AG09319 (cell line): ENCODE measurements at places on chromosomes 7 and 10.

- DNase-seq = no peak
Observed at GRCh38 chr7:80807166-80807900, 111.5 kb downstream of the SEMA3C start.

DNA sequence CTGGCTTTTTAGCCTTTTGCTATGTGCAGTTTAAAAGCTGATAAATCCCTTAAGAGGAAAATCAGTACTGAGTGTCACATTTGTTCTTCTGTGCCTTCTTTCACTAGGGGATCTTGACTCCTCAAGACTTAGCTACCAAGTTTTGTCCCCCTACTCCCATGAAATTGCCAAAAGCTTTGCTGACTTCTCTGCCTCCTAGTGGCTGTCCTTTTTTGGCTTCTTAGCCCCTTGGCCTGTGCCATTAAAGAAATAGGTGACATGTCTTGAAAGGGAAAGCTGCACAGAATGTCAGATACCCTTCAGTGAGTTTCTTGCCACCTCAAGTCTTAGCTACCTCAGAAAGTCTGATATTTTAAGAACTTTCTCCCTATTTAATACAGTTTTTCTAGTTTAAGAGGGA is 10.5 kb downstream of the MKLN1 start:
- no peak for DNase-seq

GRCh38 chr7:49433794-49434193 is 339.6 kb upstream of the VWC2 start:
- DNase-seq = no peak

DNA sequence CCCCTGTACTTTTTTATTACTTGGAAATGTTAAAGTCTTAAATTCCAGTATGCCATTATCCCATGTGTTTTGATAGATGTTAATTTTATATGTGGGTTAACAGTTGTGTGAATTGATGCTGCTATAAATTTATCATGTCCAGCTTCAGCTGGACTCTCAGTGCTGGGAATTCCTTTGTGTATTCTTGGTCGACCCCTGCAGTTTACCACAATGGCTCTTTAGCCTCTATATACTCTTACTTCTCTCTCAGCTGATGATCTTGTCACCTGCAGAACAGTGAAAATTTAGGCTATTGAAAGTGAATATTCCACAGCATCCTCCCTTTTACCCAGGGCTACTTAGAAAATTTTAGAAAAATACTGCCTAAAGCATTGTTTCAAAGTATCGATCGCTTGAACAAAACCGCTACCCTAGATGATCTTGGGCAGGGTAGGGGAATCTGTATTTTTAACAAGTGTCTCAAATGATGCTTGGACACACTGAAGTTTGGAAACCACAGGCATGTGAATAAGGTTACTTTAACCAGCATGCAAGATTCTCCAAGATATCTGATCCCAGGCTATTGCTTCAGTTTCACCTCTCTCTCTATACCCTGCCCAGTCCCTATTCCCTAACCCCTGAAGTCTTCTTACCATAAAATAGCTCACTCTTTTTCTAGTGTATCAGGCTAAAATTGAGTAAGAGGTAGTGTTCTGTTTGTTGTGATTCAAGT is 25.4 kb downstream of the LCOR start:
- DNase-seq = no peak

- DNase-seq = no peak
Observed at GRCh38 chr10:131853610-131853964, 47.2 kb upstream of the PPP2R2D start.

- DNase-seq = no peak
Observed at GRCh38 chr10:120282421-120282820, 174.6 kb upstream of the PLPP4 start.

DNA sequence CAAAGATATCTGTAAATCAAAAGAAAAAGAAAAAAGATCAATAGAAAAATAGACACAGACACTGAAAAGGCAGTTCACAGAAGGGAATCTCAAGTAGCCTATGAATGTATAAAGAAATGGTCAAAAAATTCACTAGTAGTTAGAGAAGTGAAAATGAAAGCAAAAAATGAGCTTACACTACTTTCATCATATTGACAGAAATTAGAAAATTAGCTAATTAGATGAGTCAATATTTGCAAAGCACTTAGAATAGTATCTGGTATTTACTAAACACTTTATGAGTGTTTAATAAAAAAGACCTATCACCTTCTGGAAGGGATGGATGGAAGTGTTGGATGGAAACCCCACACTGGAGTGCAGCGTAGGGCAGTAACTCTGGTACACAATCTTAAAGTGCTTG is 1.7 kb upstream of the CFAP58 start:
- DNase-seq = no peak

DNA sequence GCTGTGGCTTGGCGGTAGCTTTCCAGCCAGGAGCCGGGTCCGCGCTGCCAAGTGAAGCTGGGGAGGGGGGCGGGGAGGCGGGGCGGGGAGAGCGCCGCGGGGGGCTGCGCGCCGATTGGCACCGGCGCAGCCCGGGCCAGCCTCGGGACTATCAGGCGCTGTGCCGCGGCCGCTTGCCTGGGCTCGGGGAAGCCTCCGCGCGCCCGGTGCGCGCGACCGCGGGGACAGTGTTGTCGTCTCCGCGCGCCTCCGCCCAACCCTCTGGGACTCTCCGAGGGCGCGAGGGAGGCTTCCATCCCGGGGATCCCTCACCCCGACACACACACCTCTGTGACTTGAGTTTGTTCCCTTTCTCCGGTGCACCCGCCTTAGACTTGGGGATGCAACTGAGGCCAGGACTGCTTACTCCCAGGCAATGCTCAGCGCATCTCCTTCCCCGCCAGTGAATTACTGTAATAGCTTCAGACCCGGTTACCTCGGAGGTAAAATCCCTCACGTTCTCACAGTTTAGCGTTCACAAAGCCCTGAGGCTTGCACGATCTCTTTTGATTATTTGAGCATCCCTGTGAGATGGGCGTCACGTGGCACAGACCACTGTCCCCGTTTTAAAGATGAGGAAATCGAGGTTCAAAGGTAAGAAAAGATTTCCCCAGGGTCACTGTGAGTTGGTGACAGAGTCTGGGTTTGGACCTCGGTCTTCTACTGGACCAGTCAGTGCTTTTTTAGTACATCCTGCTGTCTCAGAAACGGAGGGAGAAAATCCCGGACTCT is at the start of gene NKX1-2:
Gene NKX1-2, minus strand, starts transcription at position 24 of the 771 bp plus-strand sequence. CDS start 92 bp downstream, outside the sequence.
- DNase-seq = no peak

- no peak for DNase-seq
Observed at GRCh38 chr10:103931603-103932002, 13.6 kb upstream of the STN1 start.

GRCh38 chr7:130491841-130492522 is at the start of gene MEST:
Gene MEST, plus strand, starts transcription at chr7:130492085. Its CDS starts 229 bp downstream, at chr7:130492314.
- DNase-seq = no peak

- DNase-seq = no peak
Observed at GRCh38 chr7:30926313-30926712, 14.7 kb downstream of the AQP1 start.

DNA sequence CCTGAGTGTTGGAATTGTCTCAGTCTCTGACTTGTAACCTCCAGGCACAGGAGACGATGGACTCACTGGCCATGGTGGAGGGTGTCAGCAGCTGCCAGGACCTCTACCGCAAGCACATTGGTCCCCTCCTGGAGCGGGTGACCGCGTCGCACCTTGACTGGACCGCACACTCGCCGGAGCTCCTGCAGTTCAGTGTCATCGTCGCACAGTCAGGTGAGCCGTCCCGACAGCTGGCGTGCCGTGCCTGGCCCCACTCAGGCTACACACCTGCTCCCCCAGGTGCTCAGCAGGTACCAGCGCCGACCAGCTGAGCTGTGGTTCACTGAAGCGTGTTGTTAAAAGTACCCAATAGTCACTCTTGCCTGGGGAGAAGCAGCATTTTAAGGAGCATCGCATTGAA is 36.7 kb upstream of the PRKAR1B start:
- no peak for DNase-seq

GRCh38 chr10:102633287-102633686 is 11.0 kb upstream of the TRIM8 start:
- DNase-seq = no peak

- DNase-seq = no peak
Observed at GRCh38 chr10:88792661-88793060, 9.9 kb upstream of the LIPM start.

GRCh38 chr7:6182993-6183392 is 89.4 kb downstream of the CYTH3 start:
- DNase-seq = no peak

- no peak for DNase-seq
Observed at GRCh38 chr7:91067242-91067641, 197.0 kb upstream of the FZD1 start.

DNA sequence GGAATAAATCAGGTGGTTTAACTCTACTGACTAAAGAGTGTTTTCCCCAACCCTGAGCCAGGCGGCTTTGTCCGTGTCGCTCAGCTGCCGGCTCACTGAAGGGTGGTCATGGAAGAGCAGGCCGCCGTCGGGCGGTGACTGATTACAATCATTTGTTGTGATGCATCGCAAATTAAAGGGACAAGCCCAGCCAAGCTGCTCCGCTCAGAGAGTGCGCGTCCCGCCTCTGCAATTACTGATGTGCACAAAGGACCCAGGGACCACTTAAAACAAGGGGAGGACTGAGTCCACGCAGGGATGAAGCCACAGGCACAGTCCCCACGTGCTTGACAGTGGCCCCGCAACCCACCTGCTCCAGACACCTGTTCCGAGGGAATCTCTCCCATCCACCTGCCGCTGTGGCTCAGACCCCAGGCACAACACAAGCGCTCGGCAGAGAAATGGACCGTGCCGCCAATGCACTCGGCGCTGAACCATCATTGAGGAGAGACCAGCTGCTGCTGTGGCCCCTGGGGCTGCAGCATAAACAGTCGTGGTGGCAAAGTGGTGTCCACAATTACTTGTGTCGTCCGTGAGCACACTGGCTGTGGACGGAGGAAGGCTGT is 526.5 kb downstream of the PTPRN2 start:
- DNase-seq = no peak

DNA sequence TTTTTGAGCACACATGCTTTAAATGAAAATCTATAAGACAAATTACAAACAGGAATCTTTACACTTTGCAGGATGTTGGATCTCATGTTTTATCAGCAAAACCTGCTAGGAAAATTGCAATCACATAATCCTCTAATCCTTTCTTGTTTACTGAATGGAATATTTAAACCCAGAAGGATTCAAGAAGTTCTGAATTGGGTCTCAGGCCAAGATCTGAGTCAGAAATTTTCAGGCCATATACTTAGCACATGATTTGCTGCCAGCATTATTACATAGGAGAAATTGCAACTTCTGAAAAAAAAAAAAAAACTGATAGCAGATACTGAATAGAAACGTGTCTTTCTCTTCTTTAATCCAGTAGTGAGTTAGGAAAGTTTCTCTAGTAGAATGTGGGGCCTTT is 1005.3 kb upstream of the POT1 start:
- no peak for DNase-seq

DNA sequence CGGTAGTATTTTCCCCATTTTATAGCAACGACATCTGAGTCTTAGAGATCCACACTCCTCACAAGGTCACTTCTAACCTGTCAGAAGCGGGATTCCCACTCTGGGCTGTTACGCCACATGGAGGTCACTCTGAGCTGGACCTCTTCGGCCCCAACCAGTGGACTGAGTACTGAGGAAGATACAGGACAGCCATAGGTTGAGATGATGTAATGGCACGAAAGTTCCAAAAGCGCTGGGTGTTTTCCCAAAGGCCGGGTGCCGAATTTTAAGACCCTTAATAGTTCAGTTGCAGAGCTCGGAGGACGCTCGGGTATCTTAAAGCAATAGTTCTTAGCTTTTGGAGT is 699 bp downstream of the GHITM start:
- no peak for DNase-seq

DNA sequence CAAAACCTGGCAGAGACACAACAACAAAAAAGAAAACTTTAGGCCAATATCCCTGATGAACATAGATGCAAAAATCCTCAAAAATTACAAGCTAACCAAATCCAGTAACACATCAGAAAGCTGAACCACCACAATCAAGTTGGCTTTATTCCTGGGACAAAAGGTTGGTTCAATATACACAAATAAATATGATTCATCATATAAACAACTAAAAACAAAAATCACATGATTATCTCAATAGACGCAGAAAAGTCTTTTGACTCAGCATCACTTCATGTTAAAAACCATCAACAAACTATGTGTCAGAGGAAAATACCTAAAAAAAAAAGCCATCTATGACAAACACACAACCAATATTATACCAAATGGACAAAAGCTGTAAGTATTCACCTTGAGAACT is 283.5 kb downstream of the THSD7A start:
- DNase-seq = no peak

- DNase-seq = no peak
Observed at GRCh38 chr10:129695671-129696070, 228.6 kb downstream of the MGMT start.

DNA sequence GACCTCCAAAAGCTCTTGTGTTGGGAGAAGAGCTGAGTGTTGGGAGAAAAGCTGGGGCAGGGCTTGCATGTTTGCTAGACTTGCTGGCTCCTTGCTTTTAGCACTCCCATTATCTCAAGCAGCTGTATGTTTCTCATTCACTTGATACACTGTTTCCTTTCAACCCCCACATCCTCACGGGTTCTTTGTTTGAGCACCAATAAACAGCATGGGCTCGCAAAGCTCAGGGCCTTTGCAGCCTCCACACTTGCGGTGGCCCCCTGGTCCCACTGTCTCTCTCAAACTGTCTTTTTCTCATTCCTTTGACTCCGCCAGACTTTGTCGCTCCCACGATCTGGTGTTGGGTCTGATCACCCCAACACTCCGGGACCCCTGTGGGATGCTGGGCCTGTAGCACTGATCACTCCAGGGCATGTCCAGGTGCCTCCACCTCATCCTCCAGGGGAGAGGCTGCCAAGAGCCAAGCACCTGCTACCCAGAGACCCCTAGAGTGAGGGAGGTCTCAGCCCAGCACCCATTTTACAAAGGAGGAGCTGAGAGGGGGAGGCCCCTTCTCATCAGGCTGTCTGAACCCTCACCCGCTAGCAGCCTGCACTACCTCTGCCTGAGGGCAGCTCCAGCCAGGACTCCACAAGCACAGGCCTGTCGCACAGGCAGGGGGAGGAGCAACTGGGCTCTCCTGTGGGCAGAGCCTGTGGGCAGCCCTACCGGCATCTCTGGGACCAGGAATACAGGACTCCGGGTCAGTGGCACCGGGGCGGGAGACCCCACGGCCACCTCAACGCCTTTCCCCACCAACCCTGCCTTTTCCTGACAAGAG is 49.1 kb upstream of the MSMB start:
- no peak for DNase-seq

- DNase-seq = no peak
Observed at GRCh38 chr10:34918776-34919315, 103.8 kb upstream of the PARD3 start.
